ENCODE measurements at places on chromosomes 1 and 21.

- DNase-seq: no peak
These were observed 36.6 kb downstream of the CCDC185 start for GRCh38 chr1:223429821-223430220.

DNA sequence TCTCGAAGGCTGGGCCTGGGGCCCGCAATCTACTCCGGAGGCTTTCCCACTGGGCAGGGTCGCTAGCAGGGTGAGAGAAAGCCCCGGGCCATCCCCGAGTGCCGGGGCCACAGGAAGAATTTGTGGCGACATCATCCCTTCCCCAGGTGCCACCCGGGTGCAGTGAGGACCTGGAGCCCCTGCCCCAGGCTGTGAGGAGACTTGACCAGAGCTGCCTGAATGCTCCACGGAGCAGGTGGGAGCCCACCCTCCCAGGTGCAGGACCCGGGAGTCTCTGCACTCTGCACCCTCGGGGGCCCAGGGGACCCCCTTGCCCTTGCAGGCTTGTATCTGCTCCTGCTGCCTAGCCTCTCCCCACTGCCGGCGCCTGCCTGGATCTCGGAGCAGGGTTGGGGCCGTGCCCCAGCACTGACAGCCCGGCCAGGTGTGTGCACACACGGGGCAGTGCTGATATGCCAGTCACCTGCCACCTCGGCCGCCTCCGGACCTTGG is 67.5 kb upstream of the RGS7 start:
- no peak for DNase-seq

DNA sequence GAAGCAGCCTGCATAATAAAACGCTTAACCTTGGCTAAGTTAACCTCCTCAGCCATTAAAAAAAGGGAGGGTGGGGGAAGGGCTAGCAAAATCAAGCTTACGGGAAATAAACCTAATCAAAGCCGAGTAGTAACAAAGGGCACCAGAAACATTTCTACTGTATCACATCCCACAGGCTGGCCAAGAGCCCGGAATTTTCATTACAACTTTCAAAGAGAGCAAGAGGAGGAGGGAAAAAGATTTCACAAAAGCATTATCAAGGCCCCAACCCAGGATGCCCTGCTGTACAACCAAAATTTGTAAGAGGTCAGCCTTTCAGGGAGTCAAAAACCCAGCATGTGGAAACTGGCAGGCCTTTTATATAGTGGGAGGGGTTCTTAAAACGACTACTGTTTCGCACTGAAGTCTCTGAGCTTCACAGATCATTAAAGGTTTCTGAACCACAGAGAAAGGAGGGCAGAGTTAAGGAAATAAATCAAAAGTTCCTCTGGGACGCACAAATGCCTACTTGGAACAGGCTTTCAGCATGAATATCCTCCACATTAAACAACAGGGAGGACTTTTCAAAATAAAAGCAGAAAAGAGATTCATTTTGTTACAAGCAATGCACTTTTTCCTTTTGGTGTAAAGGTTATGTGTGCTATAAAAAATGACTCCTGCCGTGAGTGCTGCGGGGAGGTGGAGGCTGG is 90.4 kb downstream of the SLC45A1 start:
- DNase-seq: no peak

GRCh38 chr21:14926186-14926585 is 138.6 kb downstream of the NRIP1 start:
- no peak for DNase-seq

DNA sequence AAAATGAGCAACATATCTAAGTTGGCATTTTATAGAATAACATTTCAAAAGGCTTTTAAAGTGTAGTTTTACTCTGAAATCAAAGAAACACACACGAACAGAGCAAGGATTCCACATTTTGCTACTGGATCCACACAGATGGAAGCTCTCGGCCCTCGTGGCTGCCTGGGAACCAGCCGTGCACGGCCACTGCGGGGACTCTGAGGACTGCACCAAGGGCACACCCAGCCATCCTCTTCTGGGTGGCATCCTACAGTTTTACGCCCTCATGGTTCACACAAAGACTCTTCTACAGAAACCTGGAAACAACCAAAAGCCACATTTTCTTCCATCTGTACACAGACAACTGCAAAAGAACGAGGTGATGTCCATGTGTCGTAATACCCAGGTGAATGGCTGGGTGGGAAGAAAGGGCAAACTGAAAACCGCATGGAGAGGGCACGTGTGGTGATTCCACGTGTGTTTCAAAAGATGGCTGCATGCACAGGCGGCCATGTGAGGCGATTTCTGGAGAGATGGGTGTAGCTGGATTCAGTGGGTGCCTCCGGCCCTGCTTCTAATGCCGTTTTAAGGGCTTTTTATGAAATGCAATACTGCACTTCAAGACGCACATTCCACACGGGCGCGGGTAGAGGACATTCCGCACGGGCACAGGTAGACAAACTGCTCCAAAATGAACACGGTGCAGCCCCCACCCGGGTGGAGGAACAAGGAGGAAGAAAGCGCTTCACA is 8.1 kb downstream of the POFUT2 start:
- peak; percentile 60 for DNase-seq

- no peak for DNase-seq
These were observed 23.9 kb downstream of the MEF2D start for GRCh38 chr1:156476501-156477298.

- DNase-seq: no peak
These were observed 221.1 kb downstream of the KIF26B start for GRCh38 chr1:245375789-245376460.

- DNase-seq: no peak
These were observed 50.2 kb downstream of the LPAR3 start for GRCh38 chr1:84842748-84843231.

DNA sequence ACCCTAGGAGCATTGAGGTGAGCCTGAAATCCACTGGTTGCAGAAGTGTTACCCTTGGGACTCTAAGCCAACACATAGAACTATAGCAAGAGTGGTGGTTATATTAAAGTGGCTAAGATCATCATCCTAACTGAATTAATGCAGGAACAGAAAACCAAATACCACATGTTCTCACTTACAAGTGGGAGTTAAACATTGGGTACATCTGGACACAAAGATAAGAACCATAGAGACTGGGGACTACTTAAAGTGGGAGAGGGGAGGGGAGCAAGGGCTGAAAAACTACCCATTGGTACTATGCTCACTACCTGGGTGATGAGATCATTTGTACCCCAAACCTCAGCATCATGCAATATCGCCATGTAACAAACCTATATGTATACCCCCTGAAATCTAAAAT is 100.0 kb downstream of the SLC25A24 start:
- no peak for DNase-seq

DNA sequence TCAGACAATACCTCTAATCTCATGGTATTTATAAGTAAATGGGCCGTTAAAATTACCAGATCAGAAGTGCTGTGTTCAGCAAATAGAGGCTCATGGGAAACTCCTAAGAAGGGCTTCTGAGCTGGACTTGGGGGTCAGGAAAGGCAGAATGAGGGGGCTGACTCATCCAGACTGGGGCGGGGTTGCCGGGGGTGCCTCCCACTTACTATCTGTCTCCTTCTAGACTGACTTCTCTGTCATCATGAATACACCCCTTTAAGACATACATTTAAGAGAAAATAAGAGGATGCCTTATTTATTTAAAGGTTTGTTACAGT is 96.0 kb upstream of the ERRFI1 start:
- no peak for DNase-seq

DNA sequence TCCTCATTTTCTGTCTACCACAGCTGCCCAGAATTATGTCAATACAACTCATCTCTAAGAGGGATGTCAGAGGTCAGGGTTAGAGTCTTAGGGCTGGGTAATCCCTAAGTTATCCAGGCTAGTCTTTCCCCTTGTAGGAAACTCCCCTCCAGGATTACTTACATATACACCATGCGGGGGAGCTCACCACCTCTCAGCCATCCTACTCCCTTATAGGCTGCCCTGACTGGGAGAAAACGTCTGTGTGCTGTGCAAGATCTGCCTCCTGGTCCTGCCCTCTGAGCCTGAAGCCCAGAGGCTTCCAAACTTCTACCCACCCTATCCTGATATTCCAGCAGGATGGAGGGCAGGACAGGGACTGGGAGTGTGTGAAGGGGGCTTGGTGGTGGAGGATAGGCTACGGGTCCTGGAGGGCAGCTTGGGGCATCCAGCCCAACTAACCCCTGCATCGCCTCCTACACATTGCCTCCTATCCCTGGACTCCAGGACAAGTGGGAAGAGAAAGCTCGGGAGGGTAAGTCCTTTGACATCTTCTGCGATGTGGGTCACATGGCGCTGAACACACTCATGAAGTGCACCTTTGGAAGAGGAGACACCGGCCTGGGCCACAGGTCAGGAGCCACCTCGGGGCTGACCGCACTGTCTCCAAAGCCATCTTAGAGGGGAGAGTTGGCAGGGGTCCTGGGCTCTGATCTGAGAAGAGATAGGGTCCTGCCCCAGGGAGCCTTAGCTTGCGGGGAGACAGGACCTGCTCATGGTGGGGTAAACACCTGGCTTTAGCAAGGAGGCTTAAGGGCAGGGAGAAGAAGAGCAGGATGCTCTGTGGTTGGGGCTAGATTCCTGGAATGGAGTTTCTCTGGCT is 14.4 kb downstream of the CYP4B1 start:
- no peak for DNase-seq

- no peak for DNase-seq
These were observed 223.5 kb upstream of the NCAM2 start for GRCh38 chr21:20774737-20775136.

DNA sequence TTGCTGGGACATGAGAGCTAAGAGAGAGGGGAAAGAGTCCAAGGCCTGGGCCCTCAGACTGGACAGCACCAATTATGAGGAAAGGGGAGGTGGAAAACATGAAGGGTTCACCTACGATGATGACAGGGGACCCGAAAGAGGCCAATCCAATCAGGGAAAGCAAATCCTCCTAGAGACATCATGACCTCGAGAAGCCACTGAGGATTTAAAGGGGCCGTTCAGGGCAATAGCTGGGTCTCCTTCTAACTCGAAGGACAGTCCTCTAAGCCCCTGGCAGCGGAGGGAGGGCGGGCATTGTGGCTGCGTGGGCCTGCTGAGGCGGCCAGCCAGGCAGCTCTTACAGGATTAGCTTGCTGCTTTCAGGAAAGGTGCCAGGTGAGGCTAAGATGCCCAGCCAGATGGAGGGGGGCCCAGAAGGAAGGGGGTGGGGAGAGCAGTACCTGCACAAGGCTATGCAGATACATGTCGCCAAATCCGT is 7.4 kb downstream of the MEF2D start:
- DNase-seq: no peak

- DNase-seq: no peak
These were observed 40.3 kb upstream of the SPOCD1 start for GRCh38 chr1:31856140-31856539.

DNA sequence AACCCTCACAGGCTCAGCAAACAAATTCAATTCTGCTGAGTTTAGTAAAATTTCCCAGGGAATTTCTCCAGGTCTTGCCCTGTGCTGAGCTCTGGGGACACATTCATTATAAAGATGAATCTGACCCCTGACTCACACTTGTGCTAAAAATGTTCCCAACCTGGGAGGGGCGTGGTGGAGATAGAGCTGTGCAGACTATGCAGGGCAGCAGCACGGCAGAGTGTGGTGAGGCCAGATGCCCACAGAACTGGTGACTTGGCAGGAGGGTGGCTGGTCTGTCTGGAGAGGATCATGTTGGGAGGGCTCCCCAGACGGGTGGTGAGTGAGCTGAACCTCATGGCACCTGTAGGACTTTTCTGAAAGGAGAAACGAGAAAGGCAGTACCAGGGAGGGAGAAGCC is 31.6 kb downstream of the FAAH start:
- no peak for DNase-seq

DNA sequence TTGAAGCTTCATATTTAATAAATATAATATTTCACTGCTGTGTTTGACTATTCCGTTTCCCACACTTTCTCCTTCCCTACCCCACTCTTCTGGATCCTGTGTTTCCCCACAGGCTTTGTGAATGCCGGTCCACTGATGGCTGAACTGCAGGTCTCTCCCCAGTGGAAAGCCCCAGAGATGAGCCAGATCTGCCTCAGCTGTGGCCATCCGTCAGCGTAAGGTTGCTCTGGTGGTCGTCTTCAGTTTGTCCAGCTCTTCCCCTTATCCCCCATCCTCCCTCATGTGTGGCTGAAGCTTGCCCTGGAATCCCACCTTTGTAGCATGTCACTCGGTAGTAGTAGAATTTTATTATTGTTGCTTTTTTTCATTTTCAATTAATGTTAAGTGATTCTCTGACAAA is 11.4 kb downstream of the SMAP2 start:
- DNase-seq: no peak

- no peak for DNase-seq
These were observed 56.9 kb upstream of the PTGS2 start for GRCh38 chr1:186736971-186737685.

DNA sequence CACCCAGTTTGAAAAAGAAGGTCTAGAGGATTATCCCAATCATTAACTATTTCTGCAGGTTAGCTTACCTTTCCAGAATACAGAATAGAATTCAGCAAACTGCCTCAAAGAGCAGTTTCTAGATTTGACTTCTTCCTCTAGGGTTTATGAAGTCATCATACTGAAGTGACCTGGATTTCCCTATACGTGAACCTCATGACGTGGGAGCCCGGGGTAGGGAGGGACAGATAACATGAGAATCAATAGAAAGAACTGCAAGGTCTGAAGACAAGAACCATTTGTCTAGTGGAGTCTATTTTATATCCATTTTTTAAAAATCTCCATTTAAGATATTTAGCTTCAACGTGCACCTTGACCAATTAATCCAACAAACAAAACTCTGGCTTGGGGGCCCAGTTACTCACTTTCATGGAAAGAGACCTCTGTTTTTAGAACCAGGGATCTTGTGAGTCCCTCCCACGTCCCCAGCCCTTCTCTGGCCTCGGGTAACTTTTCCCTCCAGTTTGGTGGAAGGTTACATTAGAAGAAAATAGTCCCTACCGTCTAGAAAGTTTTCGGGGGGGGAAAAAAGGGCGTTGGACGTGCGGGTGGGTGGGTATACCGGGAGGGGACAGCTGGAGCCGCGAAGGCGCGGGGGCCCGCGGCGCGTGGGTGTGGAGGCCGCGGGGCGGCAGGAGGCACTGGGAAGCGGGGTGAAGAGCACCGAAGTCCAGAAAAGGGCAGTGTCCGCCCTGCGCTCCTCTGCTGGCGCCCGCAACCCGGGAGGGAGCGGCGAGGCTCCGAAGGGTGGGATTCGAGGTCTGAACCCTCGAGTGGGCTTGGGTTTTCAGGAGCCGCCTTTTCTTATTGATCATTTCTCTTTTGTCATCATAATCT is 13.8 kb upstream of the POGZ start:
- no peak for DNase-seq

GRCh38 chr1:107590900-107591622 is 373.9 kb downstream of the VAV3 start:
- no peak for DNase-seq

DNA sequence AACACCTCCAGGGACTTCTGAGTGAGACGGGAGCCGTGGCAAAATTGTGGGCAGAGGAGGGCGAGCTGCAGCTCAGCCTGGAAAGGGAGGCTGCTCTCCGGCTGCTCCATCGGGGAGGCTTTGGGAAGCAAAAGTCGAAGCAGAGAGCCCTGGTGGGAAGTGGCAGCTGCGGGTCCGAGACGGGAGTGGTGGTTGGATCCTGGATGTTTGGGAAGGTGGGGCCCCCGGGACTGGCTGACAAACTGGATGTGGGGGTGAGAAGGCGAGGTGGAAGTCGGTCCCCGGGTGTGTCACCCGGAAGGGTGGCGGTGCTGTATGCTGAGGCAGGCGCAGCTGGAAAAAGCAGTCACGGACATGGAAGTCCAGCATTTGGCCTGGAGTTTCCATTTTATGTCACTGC is 52.1 kb downstream of the KCNAB2 start:
- no peak for DNase-seq

- DNase-seq: no peak
These were observed 307.9 kb downstream of the SMYD3 start for GRCh38 chr1:246199086-246199645.

GRCh38 chr1:29708381-29708780 is 472.1 kb downstream of the PTPRU start:
- DNase-seq: no peak

- DNase-seq: no peak
These were observed 101.3 kb upstream of the ZBTB40 start for GRCh38 chr1:22350171-22350923.
